Thoracic aorta (tissue), 2 donors: ENCODE measurements at places on chromosomes 12 and 14. TPM values are rescaled to one million over a fixed set of nuclear protein-coding genes. Genes with fewer than 3 reads are reported as not detected.

The FGD6 gene
- total RNA-seq = 9.8 TPM

The PXMP2 gene
- 62.7 TPM for total RNA-seq

The PTCSC3 gene
- not detected for total RNA-seq

GRCh38 chr12:1688086-1688710 lies 2.7 kb upstream of the ADIPOR2 start:
- H3K27ac ChIP-seq = no peak overlapping the region
- H3K4me1 ChIP-seq = peaks cover 41% of the 10 kb centered on the region
- no peak overlapping the region for H3K4me3 ChIP-seq
- no peaks in the 10 kb centered on the region for H3K27me3 ChIP-seq
- H3K36me3 ChIP-seq = no peaks in the 10 kb centered on the region

GRCh38 chr12:42327227-42327590 lies 1.2 kb downstream of the PPHLN1 start:
- H3K36me3 ChIP-seq = peaks cover 4% of the 10 kb centered on the region
- H3K4me3 ChIP-seq = peak overlapping the region; percentile 97
- no peaks in the 10 kb centered on the region for H3K27me3 ChIP-seq
- H3K27ac ChIP-seq = peak overlapping the region; percentile 85

DNA sequence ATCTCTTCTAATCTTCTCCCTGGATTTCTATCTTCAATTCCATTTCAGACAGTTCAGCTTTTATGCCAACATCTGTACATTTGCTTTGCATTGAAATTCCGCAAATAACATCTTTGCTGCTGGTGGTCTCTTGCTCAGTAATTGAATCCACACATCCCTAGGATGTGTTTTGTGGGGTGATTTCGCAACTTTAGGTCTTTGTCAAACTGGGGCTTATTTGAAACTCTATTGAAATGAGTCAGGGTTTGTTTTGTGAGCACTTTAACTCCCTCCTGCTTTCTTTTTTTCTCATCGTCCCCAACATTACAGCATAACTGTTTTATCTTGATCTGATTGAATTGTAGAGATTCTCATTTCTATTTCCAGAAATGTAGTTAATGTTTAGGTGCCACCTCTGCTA lies 404.3 kb downstream of the NPAS3 start:
- H3K4me3 ChIP-seq = no peak overlapping the region
- no peaks in the 10 kb centered on the region for H3K27me3 ChIP-seq
- no peak for DNase-seq
- no peaks in the 10 kb centered on the region for H3K36me3 ChIP-seq
- H3K4me1 ChIP-seq = no peaks in the 10 kb centered on the region

DNA sequence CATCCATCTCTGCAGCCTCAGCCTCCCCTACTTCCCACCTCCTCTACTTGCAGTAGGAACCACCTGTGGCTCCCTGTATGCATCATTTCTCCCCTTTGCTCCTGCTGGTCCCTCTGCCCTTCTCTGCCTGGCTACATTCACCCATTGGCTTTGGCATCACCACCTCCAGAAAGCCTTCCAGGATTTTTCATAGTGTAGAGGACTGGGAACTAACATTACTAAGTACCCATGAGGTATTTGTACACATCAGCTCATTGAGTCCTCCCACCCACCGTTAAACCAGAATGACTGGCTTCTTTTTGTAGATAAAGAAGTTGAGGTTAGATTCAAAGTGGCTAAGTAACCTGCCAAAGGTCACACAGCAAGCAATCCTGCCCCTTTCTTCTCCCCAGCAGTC lies 17.1 kb downstream of the SYNE3 start:
- no peak for DNase-seq
- peak overlapping the region; percentile 18 for H3K27ac ChIP-seq
- no peaks in the 10 kb centered on the region for H3K27me3 ChIP-seq
- peaks cover 65% of the 10 kb centered on the region for H3K4me1 ChIP-seq
- H3K36me3 ChIP-seq = no peaks in the 10 kb centered on the region

- no peaks in the 10 kb centered on the region for H3K27me3 ChIP-seq
- peak overlapping the region; percentile 25 for H3K4me3 ChIP-seq
- no peaks in the 10 kb centered on the region for H3K4me1 ChIP-seq
- no peaks in the 10 kb centered on the region for H3K36me3 ChIP-seq
Observed at GRCh38 chr12:92696216-92696615, 6.6 kb upstream of the PLEKHG7 start.

- no peaks in the 10 kb centered on the region for H3K27me3 ChIP-seq
- DNase-seq = no peak
- H3K4me3 ChIP-seq = no peak overlapping the region
- H3K36me3 ChIP-seq = no peaks in the 10 kb centered on the region
- no peak overlapping the region for H3K27ac ChIP-seq
- H3K4me1 ChIP-seq = no peaks in the 10 kb centered on the region
Observed at GRCh38 chr12:5292651-5293050, 139.3 kb upstream of the NTF3 start.

DNA sequence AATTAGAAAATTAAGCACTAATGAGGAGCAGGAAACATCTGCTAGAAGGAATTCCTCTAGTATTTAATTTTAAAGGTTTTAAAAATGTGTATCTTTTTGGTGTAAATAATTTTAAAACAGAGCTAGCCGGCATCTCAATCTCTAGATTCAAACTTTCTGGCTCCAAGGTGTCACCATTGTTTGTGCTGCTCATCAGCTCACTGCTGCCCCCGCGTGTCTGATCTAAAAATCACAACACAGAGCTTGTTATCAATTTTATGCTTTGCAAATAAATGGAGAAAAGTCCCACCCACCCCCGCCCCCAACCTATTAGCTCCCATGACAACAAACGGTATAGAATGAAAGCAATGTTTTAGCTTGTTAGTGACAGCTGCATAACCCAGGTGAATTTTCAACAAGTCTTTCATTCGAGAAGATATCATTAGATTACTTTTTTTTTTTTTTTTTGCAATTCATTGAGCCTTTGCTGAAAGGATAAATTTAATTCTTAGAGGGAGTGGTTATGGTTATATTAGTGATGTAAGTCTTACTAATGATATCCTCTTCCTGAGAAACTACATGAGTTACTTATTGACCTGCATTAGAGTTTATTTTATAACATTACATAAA lies 11.3 kb upstream of the ABHD12B start:
- H3K27ac ChIP-seq = peak overlapping the region; percentile 73
- DNase-seq = peak; percentile 40
- H3K36me3 ChIP-seq = no peaks in the 10 kb centered on the region
- peak overlapping the region; percentile 96 for H3K4me3 ChIP-seq
- H3K27me3 ChIP-seq = no peaks in the 10 kb centered on the region
- peaks cover 5% of the 10 kb centered on the region for H3K4me1 ChIP-seq
